Astrocyte of the cerebellum (primary cell): ENCODE measurements at places on chromosomes 16 and 17.

- no peak for DNase-seq
Observed at GRCh38 chr17:34161690-34162089, 93.4 kb upstream of the CCL2 start.

DNA sequence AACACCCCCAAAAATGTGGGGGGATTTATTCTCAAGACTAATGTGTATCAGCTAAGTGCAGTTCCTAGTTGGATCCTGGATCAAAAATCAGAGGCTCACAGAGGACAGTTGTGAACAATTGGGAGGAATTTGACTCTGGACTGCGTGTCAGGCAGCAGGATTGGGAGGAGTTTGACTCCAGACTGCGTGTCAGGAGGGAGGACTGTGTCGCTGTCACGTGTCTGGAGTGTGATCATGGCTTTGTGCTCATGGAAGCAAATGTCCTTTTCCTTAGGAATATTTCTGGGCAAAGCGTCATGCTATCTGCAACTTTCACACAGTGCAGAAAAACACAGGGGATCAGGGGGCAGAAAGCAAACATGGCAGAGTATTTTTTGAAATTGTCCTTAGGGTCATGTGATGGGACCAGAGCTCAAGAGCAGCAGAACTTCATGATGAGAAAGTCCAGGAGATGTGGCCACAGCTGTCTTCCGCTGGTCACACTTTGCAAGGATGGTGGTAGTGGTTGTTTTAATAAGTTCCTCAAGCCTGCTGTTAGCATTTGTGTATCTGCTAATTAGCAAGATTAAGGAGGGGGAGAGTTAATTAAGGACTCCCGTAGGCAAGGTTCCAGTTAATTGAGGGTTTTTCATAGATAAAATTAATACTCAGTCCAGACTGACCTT is 122.0 kb upstream of the CHMP6 start:
- DNase-seq = no peak

DNA sequence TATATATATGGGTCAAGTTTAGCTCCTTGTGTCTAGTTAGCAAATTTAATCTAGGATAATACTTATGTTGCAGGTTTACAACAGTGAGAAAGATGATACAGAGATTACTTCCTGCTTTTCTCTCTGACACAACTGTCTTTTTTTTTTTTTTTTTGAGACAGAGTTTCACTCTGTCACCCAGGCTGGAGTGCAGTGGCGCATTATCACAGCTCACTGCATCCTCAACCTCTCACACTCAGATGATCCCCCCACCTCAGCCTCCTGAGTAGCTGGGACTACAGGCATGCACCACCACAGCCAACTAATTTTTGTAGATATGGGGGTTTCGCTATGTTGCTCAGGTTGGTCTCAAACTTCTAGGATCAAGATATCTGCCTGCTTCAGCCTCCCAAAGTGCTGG is 706.9 kb upstream of the SOX9 start:
- DNase-seq = no peak

- no peak for DNase-seq
Observed at GRCh38 chr16:72658888-72659717, 388.8 kb downstream of the ZFHX3 start.

- DNase-seq = no peak
Observed at GRCh38 chr17:78042542-78042941, 84.0 kb downstream of the TNRC6C start.

DNA sequence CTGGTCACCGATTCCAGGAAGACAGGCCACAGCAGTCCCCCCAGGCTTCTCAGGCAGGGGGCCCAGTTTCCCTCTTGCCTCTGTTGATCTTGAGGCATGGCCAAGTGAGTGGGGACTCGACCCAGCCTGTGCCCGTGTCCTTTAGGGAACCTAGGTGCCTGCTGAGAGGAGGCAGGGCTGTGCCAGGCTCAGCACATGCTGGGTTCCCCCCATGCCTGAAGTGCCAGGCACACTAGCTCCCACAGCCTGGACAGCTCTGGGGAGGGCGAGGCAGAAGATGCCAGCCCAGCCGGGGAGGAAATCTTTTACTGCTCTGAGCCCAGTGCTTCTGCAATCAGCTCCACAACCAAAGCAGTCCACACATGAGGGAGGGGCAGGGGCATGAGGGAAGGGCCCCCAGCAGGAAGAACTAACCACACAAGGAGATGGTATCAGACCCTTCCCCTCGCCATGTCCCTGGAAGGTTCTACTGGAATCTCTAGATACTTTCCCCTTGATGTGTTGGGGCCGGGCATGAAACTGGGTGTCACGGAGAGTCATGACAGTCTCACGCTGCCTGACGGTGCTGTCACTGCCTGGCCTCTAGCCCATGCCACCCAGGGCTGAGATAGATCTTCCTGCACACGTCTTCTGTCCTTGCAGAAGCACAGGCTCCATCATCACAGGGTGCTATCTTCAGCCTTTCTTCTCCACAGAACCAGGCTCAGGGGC is 25.5 kb downstream of the MYO18A start:
- DNase-seq = no peak

DNA sequence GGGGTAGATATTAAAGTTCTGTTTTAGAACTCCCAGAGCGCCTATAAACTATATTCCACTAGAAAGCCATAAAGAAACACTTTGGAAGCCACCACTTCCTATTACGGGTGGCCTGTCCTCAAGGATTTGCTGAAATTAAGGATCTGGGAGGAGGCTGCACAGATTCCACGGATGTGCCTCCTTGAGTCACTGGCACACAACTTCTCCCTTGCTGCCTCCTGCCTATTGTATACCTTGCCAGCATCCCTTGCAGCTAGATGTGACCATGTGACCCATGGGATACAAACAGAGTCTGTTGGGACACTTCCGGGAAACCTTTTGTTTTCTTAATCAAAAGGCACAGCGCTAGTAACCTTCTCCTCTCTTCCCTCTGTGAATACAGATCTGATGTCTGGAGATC is 263.0 kb downstream of the C16orf95 start:
- DNase-seq = no peak

GRCh38 chr16:89700100-89700648 is 1.3 kb downstream of the SPATA2L start:
- DNase-seq = peak; percentile 95

- no peak for DNase-seq
Observed at GRCh38 chr17:12081720-12082119, 61.0 kb downstream of the MAP2K4 start.

DNA sequence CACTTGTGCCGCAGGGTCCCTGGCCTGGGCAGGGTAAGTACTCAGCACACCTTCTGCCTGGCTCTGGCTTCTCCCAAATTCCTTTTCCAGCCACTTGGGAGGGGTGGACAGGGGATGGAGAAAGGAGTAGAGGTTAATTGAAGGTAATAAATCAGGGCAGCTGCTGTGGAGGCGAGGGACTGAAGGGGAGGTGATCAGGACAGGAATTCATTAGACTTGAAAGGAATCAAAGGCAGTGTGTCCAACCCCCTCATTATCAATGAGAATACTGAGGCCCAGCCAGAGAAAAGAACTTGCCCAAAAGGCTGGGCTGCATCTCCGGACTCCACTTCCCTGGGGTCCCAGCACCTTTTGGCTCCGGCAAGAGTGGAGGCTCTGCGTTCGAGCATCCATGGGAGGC is 2.4 kb downstream of the SOST start:
- DNase-seq = no peak

- no peak for DNase-seq
Observed at GRCh38 chr17:29243792-29244191, 2.9 kb upstream of the CRYBA1 start.

DNA sequence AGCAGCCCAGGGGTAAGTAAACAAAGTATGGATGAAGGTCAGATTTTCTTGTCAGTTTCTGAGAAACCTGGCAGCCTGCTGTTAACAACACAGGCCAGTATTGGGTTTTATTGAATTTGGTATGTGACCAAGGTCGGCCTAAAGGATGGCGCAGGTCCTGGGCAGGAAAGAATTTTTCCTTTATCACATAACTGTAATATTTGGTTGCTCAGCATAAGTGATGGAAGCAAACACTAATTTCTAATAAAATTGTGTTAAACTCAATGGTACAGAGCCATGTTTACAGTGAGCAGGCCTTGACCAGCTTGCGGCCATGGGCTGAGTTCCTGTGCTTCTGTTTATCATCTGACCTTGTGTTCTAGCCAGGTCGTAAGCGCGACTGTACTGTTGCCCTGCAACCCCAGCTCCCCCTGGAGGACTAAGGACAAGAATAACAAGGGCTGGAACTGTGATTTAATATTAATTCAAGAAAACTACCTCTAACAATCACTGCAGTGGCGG is 10.5 kb downstream of the POLDIP2 start:
- DNase-seq = no peak

GRCh38 chr17:74529243-74529642 is 2.0 kb downstream of the CD300LB start:
- no peak for DNase-seq

- peak; percentile 8 for DNase-seq
Observed at GRCh38 chr17:9115214-9116191, 94.2 kb downstream of the NTN1 start.

DNA sequence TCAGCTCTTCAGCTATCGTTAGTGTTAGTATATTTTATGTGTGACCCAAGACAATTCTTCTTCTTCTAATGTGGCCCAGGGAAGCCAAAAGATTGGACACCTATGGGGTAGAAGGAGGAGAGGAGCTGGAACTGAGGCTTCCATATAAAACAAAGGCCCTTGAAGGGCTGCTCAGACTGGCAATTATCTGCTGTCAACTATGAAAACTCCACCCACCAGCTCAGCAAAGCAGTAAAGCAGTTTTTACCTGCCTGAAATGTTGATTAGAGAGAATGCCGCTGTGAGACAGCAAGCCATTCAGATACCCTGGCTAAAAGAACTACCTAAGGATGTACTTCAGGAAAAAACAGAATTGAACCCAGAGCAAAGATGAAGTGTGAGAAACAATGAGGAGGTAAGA is 45.9 kb upstream of the GNAO1 start:
- DNase-seq = no peak

GRCh38 chr16:82605863-82606620 is 20.7 kb upstream of the CDH13 start:
- no peak for DNase-seq

DNA sequence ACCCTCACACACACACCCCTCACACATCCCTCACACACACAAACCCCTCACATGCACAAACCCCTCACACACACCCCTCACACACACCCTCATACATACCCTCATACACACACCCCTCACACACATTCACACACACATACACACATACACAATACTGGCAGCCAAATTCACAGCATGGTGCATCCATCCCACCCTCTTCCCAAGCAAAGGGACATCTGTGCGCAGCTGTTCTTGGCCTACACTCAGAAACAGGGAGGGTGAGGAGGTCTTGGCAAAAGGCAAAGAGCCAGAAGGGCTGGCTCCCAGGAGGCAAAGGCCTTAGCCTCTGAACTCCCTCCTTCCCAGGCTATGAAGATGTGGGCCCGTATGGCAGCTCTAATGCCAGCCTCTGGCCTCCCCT is 23.4 kb downstream of the C17orf67 start:
- no peak for DNase-seq

DNA sequence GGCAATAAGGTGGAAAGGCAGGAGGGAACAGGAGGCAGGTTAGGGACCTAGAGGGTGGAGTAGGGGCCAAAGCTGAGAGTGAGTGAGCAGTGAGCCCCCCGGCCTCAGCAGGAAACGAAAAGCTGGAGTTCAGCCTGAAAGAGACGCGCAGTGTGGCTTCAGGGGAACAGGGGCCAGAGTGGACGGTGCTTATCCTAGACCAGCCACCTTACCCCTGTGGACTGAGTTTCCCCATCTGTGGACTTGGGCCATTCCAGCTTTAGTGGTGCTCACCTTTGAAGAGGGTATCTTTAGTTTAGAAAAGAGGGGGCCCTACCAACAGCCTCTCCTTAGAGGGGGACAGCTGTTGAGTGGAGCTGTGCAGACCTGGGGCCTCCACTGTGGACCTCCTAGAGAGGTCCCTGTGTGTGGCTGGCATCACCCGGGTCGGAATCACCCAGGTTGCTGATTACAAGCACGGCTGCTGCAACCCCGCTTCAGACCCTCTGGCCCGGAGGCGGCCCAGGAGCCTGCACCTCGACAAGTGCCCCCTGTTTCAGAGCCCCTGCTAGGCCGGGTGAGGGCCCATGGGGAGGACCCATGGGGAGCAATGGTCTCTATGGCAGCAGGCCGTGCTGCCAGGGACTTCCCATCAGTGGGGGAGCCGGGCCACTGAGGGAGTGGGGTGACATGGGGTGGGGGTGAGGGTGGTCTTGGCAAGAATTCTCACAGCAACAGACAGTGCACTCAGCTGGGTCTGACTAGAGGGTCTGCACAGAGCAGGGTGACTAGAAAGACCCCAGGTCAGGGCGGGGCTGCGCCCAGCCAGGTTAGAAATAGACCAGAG is 2.6 kb downstream of the GPR142 start:
- DNase-seq = no peak

- no peak for DNase-seq
Observed at GRCh38 chr17:28748852-28749515, 5.2 kb downstream of the TRAF4 start.

- DNase-seq = no peak
Observed at GRCh38 chr16:49700251-49701064, 155.5 kb downstream of the ZNF423 start.

GRCh38 chr16:17076092-17076754 is 394.5 kb downstream of the XYLT1 start:
- DNase-seq = no peak

- no peak for DNase-seq
Observed at GRCh38 chr17:75806822-75807500, 22.4 kb downstream of the UNK start.

GRCh38 chr17:47815106-47815918 is 6.3 kb downstream of the OSBPL7 start:
- DNase-seq = no peak

DNA sequence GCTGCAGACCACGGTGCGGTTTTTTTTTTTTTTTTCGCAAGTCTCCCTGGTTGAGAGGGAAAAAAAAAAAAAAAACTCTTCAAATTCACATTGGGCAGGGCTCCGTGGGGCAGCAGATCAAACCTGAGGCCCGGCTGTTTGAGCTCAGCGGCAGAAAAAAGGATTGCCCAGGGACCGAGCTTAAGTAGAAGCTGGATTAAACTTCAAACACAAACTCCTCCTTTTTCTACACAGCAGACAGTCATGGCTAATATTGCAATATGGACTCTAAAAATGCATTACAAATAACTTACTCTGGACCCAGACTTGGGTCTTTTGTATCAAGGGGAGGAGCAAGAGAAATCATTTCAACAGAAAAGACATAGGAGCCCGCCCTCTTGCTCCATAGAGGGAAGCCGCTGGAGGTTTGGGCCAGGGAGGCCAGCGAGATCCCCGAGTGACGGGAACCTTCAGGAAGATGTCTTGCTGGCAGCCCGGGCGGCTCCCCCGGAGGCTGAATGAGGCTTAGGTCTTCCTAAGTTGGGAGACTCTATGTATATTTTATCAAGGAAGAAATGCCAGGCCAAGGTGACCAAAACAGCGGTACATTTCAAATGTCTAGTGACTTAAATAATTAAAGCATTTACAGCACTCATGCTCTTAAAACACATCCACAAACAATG is 167.7 kb downstream of the ZNF423 start:
- no peak for DNase-seq

- no peak for DNase-seq
Observed at GRCh38 chr16:2191446-2191706, 5.0 kb downstream of the CASKIN1 start.

DNA sequence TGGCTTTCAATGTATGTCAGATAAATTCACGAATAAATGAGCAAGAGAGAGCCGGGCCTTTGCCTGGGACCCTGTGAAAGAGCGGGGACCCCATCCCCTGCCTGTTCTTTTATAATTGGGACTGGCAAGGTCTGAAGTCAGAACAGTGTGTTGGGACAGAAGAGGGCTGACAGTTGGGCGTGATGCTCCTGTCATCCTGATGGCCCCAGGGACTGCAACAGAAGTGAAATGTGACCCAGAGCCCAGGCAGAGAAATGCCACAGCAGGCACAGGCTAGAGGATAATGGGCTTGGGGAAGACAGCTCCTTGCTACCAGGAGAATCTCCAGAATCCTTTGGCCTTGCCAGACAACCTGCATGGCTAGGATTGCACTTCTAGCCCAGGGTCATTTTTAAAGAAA is 37.9 kb downstream of the GSG1L start:
- no peak for DNase-seq
